Stimulated activated CD4-positive, alpha-beta T cell treated with anti-CD3 and anti-CD28 coated beads, Interleukin-2, amount 100 ng/mL, for 48 hours (primary cell): ENCODE measurements at places on chromosomes 12 and 14.

DNA sequence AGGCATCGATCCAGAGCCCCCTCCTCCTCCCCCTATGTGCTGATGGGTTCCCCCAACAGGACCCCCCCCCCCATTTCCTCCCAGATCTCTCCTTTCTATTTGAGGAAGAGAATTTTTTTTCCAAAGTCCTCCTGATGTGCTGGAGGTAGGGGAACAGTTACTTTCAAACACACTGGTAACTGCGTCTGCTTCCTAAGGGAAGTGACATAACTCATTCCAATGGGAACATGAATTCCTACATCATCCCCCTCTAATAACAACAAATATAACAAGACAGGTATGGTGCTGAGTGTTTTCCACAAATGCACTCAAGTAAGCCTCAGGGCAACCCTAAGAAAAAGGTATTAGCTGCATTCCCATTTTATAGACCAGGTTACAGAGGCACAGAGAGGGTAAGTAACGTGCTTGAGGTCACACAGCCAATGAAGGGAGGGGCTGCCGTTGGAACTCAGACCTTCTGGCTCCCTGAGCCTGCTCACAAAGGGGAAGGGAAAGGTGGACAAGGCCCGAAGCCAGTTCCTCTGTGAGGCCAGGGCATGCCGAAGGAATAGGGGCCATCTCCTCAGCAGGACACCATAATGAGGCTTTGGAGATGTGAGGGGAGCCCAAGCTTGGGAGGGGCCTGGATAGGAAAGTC is 121.1 kb upstream of the NCOR2 start:
- no peak for DNase-seq

GRCh38 chr12:59632408-59632807 is 36.6 kb downstream of the SLC16A7 start:
- DNase-seq = no peak

GRCh38 chr12:80792861-80793260 is 76.1 kb downstream of the MYF5 start:
- DNase-seq = no peak

DNA sequence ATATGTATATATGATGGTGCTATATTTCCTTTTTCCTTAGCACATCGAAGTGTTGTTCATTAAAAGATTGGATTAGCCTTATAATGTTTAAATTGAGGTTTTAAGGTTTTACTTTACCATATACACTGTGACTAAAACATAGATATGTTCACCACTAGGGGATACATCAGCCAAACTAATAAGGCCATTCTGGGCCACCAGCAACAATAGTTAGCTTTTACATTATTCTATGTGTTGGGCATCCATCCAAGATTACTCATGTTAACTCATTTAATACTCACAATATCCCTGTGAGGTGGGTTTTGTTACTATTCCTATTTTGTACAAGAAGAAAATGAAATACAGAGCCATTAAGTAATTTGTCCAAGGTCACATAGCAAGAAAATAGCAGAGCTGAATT is 202.6 kb upstream of the AVPR1A start:
- DNase-seq = no peak

DNA sequence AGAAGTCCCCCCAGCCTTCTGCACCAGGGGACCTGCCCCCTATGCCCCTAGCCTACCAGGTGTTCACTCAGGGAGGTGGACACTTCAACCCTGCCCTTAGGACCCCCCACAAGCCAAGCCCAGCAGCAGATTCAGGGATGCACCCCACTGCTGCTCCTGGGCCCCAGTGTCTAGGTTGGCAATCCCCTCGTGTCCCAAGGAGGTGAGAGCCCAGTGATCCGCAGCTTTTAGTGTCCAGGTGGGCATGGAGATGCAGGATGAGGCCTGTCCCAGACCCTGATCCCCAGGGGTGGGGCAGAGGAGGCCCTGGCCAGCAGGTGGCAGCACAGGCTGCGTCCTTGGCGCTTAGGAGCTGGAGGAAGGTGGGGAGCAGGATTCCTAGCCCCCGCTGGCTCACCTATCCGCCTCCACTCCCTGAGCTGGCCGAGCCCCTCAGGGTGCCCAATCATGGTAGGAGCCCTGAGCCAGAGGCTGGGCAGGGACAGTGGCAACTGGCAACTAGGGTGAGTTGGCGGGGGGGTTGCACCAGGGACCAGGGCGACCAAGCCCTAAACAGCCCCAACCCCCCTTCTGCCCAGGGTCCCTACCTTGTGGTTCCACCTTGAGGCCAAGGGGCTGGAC is 4.1 kb downstream of the CKB start:
- peak; percentile 62 for DNase-seq

DNA sequence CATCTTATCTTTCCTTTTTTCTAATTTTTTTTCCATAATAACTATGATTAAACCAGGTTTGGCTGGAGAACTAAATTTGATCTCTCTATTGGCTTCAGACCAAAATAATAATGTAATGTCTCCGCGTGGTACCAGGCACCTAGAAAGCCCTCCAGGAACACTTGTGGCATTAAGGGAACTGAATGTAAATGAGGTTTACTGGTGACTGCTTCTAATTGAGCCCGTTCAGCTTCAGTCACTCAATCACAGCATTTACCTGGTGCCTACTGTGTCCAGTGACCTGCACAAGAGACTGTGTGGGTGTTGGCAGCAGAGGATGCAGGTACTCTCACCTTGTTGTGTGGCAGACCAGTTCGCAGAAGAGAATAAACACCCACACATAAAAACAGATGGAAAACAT is 302.5 kb downstream of the DPF3 start:
- no peak for DNase-seq

DNA sequence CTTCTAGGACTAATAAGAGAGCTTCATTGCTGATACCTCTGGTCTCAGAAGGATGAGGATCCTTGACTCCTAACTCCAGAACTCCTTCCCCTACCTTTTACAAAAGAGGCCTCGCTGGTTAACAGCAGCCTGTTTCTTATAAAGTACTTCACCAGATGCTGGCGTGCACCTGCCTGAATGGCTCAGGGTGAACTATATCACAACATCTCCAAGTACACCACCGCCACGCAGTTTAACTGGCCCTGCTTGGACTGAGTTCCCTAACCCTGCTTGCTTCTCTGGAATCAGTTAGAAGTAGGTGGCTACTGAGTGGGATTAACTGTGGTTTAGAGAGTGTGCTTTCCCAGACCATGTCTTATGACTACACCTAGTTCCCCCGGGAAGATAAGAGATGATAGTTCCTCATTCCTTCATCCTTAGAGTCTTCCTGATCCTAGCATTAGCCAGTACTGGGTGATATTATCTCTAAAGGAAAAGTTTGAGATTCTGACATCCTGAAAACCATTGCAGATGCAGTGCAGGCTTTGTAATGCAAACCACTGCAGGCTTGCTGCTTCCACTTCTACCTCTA is 3.0 kb downstream of the FOXJ2 start:
- DNase-seq = no peak

DNA sequence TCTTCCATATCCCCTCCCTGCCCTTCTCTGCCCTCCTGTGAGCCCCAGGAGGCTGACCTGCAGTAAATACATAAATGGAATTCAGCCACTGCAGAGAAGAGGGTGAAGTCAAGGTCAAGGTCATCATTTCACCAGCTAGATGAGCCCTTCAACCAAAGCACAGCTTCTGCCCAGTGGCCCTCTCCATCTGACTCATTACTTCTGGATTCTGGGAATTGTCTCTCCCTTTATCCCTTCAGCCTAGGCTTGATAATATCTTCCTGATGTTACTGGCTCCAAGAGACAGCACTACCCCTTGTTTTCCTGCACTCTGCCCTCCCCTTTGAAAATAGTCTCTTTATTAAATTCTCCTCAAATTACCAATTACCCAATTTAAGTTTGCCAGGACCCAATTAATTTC is 64.5 kb downstream of the TTC9 start:
- no peak for DNase-seq

DNA sequence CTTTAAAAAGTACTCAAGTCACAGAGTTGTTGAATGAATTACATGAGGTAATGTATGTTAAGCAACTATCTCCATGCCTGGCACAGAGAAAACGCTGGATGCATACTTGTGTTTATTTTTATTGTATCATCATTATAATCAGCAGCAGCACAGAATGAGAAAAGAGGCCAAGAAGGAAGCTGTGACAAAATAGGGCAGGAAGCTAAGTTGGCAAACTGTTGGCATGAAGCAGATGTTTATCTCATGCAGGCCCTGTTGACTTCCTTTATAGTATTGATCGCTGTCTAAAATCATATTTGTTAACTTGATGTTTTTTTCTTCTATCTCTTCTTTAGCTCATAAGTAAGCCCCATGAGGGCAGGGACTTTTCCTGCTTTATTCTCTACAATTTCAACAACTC is 466.6 kb downstream of the TRHDE start:
- DNase-seq = no peak

GRCh38 chr12:108691998-108692808 is 39.1 kb downstream of the CORO1C start:
- DNase-seq = no peak

DNA sequence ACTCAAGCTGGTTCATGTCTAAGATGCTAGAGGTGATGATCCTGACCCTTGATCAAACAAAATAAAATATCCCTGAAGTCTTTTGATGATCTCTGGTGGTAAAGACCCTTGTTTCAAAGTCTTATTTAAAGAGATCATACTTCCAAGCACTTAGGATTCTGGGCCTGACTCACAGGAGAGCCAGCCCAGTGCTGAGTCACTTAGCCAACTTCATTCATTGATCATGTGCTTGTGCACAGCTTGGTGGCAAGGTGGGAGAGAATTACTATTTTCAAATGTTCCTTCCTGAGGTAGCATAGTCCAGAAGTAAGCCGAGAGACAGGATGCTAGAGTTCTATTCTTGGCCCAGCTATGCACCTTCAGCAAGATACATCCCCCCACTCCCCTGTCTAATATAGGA is 40.6 kb downstream of the SCN8A start:
- DNase-seq = no peak

DNA sequence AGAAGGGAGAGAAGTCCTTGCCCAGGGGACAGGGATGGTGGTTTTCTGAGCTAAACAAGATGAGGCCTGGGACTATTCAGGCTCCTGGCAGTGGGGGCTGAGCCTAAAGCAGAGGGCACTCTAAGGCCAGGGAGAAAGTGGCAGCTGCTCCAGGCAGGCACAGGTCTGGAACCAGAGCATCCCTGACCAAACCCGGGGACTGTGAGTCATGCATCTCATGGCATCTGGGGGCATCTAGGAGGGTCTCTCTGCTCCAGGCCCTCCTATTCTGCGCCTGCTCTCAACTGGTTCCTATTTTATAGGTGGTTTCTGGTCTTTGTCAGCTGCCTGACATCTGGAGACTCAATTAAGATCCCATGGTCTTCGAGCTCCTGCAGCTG is 11.6 kb downstream of the KRT7 start:
- no peak for DNase-seq

GRCh38 chr12:33834672-33835071 is 187.6 kb upstream of the ALG10 start:
- DNase-seq = no peak

DNA sequence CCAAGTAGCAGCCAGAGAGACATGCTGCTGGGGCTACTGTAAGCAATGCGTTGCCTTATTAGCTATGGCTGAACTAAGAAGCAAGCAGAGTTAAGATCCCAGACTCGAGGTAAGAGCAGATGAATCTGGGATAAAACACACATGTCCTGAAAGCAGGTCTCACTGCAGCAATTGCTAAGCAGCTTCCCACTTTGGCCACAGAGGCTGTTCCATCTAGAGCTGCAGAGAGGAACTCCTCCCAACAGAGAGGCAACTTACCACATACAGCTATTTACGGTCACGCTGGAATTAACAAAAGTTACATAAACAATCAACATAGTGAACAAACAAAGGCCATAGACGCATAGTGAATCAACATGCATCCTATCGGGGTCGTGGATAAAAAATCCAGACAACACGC is 90.2 kb downstream of the KSR2 start:
- no peak for DNase-seq

GRCh38 chr12:52964556-52965336 is 15.8 kb downstream of the KRT18 start:
- no peak for DNase-seq

- no peak for DNase-seq
Observed at GRCh38 chr12:130568501-130568900, 147.6 kb downstream of the RIMBP2 start.

DNA sequence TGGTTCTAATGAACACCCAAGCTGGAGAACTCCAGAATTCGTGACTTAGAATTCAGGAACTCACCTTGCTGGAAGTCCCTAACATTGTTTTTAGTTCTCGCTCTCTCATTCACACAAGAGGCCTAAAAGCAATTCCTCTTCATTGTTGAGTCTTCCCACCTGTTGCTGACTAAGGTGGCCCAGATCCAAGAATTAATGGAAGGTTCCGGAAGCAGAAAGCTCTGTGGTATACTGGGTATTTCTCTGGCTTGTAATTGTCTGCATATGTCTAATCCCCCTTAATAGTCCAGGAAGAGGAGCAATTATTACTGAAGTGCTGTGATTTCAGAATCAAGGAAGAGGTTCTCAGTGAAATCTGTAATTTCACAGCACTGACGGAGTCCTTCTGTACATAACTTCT is 31.4 kb downstream of the TMEM233 start:
- DNase-seq = no peak

- DNase-seq = no peak
Observed at GRCh38 chr12:10220398-10221077, 7.9 kb downstream of the GABARAPL1 start.

DNA sequence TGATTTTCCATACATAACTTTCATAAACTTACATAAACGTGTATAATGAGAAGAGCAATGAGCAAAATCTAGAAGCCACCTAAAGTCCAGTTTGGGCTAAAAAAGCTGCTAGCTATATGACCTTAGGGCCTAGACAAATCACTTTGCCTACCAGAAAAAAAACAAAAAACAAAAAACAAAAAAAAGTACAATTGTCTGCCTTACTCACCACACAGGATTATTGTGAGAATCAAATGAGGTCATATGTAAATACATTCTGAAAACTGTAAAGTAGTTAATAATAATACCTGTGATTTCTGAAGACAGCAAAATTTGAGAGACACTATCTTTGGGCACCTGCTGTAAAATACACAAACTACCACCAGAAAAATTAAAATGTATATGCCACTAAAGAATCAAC is 4.2 kb downstream of the ATP2B1 start:
- DNase-seq = no peak

- DNase-seq = no peak
Observed at GRCh38 chr12:20057398-20057797, 310.9 kb upstream of the PDE3A start.

GRCh38 chr14:64721391-64721791 is 17.2 kb downstream of the PLEKHG3 start:
- DNase-seq = no peak

DNA sequence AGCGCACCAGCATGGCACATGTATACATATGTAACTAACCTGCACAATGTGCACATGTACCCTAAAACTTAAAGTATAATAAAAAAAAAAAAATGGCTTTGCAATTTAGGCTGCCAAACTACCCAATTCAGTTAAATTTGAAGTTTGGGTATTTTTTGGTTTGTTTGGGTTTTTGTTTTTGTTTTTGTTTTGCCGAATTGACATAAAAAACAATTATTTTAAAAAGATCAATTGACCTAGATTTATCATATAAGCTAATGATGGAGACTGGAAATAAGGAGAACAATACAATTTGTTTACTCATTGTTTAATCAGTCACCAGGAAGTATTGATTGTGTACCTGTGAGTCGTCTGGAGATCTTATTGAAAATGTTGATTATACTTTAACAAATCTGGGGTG is 62.1 kb upstream of the GARIN2 start:
- no peak for DNase-seq

GRCh38 chr12:45388545-45388944 is 172.7 kb downstream of the ANO6 start:
- no peak for DNase-seq

- DNase-seq = no peak
Observed at GRCh38 chr12:19826980-19827550, 387.8 kb downstream of the AEBP2 start.
